Stimulated activated CD4-positive, alpha-beta T cell treated with anti-CD3 and anti-CD28 coated beads, Interleukin-1b, Interleukin-23, amount 100 ng/mL, for 4 hours (primary cell): ENCODE measurements at places on chromosomes 7 and 10.

- DNase-seq, result no peak
Observed at GRCh38 chr7:155361947-155362346, 64.3 kb downstream of the INSIG1 start.

GRCh38 chr10:133160826-133161471 is 930 bp downstream of the KNDC1 start:
- DNase-seq, result no peak

- DNase-seq, result no peak
Observed at GRCh38 chr7:140035400-140036223, 27.1 kb downstream of the PARP12 start.

GRCh38 chr7:102834999-102835398 is 77.8 kb upstream of the LRRC17 start:
- no peak for DNase-seq

GRCh38 chr10:3236644-3237404 is 64.2 kb upstream of the PITRM1 start:
- DNase-seq, result no peak

- DNase-seq, result no peak
Observed at GRCh38 chr7:130418306-130418705, 22.5 kb downstream of the CEP41 start.

GRCh38 chr7:38675494-38676106 is 44.4 kb upstream of the AMPH start:
- no peak for DNase-seq

DNA sequence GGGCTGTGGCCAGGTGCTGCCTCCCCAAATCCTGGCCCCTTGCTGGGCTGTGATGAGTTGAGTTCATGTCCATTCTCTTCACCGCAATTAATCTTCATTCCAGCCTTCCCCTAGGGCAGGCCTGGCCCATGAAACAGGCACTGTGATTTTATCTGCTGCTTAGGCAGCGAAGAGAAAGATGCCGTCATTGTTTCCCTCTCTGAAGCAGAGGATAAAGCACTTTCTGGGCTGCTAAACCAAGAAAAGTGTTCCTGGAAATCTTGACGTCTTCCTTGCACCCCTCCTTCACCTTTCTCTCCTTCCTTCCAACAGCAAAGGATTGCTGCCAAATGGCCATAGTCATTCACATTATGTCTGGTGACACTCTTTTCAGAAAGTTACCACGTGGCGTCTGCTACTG is 265.9 kb downstream of the ZEB1 start:
- no peak for DNase-seq

GRCh38 chr7:91126762-91127161 is 137.5 kb upstream of the FZD1 start:
- DNase-seq, result no peak

DNA sequence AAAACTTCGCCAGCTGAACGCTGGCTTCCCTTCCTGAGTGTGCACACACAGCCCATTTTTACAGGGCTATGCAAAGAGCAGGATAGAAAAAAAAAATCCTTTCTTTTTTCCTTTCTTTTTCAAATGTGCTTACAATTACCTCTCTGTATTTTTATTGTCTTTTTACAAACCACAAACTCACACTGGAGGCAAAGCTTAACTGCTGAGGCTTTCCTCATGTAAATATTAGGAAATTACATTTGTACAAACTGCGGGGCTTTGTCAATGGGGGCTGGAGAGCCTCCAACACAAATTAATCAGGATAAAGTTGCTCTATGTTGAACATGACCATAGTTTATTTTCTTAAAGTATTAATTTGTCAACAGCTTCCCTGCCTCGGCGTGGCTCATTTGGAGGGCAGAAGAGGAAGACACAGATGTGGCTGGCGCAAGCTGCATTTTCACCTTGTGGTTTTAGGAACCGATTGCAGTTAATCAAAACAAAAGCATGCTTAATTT is 411.7 kb upstream of the MKI67 start:
- no peak for DNase-seq

- no peak for DNase-seq
Observed at GRCh38 chr7:140867467-140868462, 57.0 kb downstream of the BRAF start.

- DNase-seq, result no peak
Observed at GRCh38 chr7:128458956-128459355, 3.3 kb downstream of the HILPDA start.

DNA sequence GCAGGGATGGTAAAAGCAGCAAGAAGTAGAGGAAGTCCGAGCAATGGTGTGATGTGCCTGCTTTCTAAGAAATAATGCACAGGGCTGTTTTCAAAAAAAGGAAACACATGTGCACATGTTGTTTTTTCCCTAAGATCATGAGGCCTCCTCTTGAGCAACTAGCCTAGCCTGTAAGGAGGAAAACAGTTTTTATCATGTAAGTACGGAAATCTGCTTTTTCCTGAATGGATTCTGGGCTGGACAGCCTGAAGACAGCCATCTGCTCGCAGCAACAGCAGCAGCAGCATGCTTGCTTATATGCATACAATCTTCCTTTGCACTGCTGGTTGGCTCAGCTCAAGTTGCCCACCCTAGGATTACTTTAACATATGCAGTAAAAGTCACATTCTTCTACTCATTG is 87.1 kb downstream of the HIBADH start:
- no peak for DNase-seq

DNA sequence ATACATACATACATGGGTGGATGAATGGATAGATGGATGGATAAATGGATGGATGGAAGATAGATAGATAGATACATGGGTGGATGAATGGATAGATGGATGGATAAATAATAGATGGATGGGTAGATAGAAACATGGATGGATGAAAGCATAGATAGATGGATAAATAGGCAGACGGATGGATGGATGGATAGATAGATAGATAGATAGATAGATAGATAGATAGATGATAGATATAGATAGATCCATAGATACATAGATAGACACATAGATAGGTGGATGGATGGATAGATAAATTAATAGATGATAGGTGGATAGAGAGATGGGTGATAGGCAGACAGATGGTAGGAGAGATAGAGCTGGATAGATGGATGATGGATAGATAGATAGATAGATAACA is 68.5 kb downstream of the FAM204A start:
- DNase-seq, result no peak

DNA sequence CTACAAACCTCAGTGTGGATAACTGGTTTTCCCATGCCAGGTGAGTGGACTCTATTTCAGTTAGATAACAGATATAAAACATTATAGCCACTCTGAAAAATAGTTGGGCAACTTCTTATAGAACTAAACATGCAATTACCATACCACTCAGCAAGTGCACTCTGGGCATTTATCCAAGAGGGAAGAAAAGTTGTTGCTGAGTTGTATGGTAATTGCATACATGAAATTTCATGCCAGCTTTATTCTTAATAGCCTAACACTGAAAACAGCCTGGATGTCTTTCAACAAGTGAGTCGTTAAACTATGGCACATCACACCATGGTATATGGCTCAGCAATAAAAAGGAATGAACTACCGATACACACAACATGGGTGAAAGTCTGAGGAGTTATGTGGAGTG is 10.6 kb upstream of the UPP1 start:
- DNase-seq, result no peak

GRCh38 chr7:37550872-37551271 is 102.2 kb upstream of the ELMO1 start:
- no peak for DNase-seq

- DNase-seq, result no peak
Observed at GRCh38 chr7:140656548-140657515, 15.9 kb upstream of the ADCK2 start.

- no peak for DNase-seq
Observed at GRCh38 chr7:31776616-31777015, 89.6 kb downstream of the PPP1R17 start.

- DNase-seq, result no peak
Observed at GRCh38 chr7:27154369-27154768, 2.0 kb upstream of the HOXA3 start.

DNA sequence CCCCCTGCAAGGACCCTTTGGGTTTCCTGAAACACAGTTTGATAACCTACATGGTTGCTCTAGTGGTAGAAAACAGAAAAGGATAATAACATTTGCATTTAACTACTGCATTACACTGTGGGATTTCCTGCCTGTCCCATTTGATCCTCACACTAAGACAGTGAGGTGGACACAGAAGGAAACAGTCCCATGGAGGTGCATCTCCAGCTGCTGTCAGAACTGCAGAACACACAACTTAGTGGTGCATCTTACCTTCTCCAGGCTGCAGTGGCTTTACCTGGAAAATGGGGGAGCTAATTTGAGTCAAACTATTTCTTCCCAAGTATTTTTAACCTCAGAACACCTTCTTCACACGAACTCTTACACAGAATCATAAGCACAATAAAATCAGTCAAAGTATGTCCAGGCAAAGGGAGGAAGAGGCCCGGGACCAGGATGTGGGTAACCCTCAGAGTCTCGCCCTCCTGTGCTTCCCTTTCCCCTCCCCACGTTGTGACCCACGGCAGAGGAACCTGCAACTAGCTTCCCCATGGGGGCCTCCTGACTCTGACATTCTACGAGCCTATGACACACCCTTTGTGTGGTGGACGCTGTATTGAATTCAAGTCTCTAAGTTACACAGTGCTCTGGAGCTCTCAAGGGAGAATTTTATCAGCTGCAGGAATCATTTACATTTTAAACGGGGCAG is 33.7 kb downstream of the SCRN1 start:
- no peak for DNase-seq

DNA sequence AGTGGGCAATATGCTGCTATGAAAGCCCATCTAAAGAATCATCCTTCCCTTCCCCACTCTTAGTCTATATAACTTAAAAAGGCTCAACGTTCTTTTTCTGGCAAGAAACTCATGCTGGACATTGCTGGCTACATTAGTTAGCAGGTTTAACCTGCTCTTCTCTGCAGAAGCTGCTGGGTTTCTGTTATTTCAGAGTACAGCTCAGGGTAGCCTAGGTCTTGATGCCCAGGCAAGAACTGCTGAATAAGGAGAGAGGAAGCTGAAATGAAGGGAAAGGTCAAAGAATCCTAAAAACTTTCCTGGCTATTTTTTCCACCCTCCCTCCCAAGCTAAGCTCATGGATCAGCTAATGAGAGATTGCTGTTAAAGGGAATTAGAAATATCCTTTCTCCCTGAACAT is 79.4 kb downstream of the ANKIB1 start:
- DNase-seq, result no peak

- no peak for DNase-seq
Observed at GRCh38 chr10:72126184-72126871, 38.0 kb upstream of the SPOCK2 start.

GRCh38 chr7:24419511-24419910 is 135.5 kb downstream of the NPY start:
- no peak for DNase-seq

- no peak for DNase-seq
Observed at GRCh38 chr7:28745351-28745750, 212.8 kb downstream of the TRIL start.

- DNase-seq, result no peak
Observed at GRCh38 chr7:23410446-23411183, 59.7 kb downstream of the IGF2BP3 start.

- DNase-seq, result no peak
Observed at GRCh38 chr10:34795334-34795733, 19.8 kb downstream of the PARD3 start.

- no peak for DNase-seq
Observed at GRCh38 chr10:3389130-3389529, 216.5 kb upstream of the PITRM1 start.

DNA sequence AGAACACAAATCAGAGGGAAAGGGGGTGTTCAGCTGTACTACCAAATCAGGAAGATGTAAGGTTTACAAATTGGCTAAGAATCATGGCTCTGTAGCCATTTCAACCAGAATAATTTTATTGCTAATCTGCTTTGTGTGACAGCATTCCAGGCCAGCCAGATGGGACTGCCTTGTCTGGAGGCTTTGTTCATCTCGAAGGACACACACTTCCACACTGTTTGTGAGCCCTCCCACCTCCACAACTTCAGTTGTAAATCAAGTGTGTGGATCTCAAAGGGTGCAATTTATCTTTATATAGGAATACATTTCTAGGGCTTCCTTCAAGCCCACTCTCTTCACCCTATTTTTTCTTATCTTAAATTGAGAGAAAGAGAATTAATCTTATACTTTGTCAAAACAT is 6.9 kb upstream of the OIT3 start:
- DNase-seq, result no peak

GRCh38 chr7:75624134-75624832 is 114.5 kb downstream of the HIP1 start:
- DNase-seq, result no peak

- no peak for DNase-seq
Observed at GRCh38 chr7:37758501-37759045, 75.0 kb downstream of the GPR141 start.

DNA sequence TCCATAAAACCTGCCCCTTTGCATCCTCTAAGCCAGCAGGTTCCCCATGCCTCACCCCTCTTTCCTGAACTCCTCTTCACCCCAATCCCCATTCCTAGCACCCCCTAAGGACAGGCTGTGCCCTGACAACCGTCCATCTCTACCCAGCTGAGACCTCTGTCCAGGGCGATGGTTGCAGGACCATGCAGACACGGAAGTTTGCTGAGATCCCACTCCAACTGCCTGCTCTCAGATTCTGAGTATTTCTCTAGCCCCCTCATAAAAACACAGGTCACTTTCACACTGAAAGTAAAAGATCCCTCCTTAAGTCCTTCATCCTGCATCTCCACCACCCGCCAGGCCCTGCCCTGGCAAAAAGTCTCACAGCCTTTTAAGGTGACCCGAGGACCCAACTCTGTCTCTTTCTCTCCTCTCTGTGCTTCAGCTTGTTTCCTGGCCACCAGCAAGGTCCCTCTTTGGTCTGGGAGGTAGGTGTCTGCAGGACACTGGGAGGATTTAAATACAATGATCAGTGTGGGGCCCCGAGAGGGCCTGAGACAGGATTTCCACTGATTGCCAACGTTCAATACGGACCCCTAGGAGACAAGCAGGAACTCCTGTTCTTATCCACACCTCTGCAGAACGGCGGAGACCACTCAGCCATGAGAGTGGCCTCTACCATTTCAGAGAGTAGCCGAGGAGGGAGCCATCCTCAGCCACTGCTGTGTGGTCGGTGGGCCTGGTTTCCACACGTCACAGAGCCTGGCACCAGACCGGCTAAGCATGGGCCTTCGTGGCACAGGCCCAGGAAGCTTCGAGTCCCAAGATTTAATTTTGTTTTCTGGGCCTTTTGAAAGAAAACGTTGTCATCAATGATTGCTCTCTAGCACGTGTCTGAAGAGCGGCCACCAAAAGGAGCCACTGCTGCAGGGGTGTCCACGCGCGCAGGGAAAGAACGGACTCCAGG is 27.9 kb downstream of the CALML3 start:
- DNase-seq, result no peak
